ENCODE measurements at places on chromosomes 7 and 10.

DNA sequence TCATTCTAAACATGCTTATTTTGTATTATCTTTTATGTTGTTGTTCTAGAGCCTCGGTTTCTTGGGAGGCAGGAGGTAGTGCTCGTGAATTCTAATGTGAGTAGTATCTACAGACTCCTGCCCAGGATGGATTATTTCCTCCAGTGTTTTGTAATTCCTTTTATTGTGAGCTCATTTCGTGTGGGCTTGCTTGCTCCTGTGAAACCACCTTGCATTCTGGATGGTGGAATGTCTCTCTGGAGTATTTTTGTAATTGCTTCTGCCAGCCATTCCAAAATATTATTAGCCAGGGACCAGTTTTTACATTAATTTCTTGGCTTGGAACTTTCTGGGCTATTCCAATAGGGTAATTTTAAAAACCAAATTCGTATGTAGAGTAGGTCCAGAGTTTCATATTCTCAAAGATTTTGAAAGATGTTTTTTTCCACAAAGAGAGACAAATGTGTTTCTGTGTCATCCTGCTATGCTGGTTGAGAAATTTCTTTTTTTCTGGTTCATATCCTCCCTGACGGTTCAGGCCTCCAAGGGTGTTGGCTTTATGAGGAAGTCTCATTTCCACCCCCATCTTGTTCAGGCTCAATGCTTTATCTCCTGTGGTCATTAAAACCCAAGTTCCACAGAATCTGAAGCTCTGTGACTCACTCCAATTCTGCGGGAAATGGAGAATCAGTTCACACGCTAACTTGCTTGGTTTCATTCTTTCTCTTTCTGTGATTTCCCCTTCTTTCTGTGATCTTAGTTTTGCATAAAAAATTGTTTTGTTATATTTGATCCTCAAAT is 41.7 kb upstream of the CALD1 start:
- DNase-seq, result no peak

- no peak for DNase-seq
These were observed 156.4 kb downstream of the FZD1 start for GRCh38 chr7:91420606-91421005.

DNA sequence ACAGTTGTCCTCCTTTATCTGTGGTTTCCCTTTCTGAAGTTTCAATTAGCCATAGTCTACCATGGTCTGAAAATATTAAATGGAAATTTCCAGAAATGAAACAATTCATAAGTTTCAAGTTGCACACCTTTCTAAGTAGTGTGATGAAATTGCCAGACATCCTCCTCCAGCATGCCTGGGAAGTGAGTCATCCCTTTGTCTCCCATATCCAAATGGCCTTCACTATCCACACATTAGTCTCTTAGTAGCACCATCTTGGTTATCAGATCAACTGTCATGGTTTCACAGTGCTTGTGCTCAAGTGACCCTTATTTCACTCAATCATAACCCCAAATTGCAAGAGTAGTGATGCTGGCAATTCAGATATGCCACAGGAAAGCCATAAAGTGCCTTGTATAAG is 83.4 kb upstream of the PPP1R9A start:
- DNase-seq, result no peak

DNA sequence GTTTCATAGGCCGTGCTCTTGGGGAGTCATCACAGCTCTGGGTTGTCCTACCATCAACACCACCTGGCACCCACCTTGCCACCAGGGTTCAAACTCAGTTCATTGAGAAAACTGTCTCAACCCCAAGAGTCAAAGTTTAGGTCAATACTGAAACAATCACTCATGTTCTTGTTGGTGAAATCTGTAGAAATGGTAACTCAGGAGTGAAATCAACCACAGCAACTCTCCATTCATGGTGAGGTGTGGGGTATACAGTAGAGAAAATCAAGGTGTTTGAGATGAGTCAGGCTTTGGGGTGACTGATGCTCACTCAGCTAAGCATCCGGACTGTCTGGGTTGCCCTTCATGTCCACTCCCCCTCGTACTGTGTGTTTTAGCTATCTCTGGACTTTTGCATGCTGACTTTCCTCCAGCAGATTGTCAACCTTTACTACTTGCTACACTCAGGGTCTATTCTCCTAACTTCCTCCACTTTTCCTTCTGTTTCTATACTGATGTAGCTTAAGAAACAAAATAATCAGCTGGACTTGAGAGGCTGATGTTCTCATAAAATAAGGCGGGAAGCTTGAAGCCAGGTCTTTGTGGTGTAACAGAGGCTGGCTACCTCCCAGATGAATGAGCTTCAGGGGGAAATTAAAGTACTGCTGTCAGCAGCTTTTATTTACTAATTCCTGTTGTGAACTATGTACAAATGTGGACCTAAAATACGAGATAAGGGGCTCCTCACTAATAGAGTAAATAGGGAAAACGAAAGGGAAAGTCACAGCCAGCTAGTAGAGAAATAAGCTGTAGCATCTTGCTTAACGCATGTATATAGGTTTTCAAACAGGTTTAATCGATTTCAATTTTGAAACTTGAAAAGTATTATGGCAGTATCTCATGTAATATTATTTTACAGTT is 173.6 kb upstream of the AKR1E2 start:
- DNase-seq, result no peak

DNA sequence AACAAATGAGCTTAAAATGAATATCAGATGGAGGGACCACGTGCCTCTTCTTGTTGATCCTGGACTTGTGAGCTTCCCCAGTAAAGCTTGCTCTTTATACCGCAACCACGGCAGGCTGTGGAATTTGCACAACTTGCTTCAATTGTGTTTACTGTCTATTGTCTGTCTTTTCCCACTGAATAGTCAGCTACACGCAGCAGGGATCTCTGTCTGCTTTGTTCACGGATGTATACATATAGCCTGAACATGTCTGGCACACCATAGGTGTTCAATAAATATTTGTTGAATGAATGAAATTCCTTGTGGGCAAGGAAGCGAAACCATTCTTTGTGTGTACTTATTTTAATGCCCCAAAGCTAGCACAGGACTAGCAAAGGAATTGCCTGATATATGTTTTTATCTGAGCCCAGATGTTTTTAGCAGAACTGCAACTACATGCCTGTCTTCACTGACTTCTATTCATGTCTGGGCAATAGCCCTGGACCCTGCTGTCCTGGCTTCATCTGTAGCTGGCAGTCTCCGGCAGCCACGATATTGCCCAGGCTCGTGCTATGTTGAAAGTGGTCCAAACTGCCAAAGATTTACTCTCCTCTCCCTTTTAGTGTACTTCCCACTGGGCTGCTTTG is 29.9 kb upstream of the IFRD1 start:
- no peak for DNase-seq
